ENCODE measurements at places on chromosomes 1 and 21. TPM values are rescaled to one million over a fixed set of nuclear protein-coding genes. Genes with fewer than 3 reads are reported as not detected.

The CASQ2 gene
- total RNA-seq = 1.5 TPM

DNA sequence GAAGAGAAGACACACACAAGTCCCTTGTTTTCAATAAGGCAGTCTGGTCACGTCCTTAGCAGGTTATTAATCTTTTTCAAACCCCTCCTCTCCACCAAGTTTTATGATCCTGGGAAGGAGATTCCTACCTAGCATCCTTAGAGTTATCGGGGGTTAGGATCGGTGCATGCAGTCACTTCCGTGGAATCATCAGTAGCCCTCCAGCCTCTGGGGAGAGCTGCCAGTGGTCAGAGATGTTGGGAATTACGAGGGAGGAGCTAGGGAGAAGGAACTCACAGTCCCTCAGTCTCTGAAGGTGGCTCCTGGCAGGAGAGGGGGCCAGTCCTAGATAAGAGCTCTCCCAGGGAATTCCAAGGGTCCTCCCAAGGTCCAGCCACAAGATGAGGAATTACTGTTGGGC lies 57.7 kb upstream of the ATP5PO start:
- DNase-seq = no peak

The AKR7A3 gene
- total RNA-seq = 4.3 TPM

DNA sequence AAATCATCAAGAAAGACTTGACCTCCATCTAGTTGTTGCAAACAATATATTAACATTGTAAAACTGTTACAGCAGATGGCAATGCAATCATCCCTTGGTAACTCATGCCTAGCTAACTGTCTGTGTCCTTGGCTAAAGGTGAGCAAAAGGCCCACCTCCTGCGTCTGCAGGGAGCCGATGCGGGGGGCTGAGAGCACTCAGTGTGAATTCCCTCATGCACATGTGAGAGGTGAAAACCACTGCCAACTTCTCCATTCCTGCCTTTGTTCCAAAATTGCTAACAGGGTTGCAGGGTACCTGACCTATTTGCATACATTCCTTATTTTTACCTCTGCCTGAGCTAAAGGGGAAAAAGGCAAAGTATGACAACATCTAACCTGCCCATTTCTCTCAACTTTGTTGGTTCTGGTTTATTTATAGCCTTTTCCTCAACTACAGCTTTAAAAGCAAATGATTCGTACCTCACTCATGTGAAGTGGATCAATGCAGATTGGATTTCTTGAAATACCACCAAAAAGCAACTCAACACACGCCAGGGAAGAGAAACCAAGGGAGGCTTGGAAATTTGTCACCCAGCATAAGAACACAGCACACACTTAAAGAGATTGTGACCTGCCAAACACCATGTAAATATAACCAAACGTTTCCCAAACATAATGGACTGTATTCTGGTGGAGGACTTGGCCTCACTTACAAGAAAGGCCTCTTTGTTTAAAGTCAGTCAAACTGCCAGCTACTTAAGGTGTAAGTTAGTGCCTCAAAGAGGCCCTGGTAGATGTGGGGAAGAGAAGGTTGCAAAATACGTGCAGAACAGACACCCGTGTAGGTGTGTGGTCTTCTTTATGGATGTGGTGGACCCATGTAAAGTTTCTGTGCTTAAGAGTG lies 651.0 kb downstream of the SMYD3 start:
- DNase-seq = no peak

The TNFRSF9 gene
- not detected for total RNA-seq

The TTC24 gene
- total RNA-seq = not detected

DNA sequence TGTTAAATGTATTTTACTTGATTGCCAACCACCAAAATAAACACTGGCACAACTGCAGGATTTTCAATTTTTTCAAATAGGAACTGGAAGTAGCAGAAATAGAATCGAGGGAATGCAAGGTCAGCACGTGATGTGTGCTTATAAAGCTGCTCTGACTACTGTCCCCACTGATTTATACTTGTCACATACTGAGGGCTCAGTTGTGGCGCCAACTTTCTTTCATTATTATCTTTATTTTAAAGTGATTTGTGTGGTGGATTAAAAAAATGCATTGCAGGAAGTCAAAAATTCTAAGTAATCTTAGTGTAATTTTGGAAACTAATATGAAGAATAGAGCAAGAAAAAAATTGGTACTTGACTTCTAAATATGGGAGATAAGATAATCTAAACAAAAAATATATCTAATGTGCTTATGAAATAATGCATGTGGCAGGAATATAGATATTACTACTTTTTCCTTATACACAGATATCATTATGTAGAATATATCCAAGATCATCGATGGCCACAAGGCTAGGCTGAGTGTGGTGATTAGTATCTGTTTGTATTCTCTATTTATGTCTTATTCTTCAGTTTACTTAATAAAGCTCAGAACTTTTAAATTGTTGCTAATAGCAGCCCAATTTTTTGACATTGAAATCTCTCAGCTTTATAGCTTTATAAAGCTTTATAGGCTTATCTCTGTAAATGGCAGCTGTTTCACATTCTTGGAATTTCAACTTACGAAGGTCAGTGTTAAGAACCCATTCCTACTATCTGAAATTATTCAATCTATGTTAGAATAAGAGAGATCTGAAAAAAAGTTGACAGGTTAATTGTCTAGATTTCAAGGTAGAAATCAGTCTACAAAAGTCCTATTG lies 404.5 kb upstream of the ADAMTS5 start:
- DNase-seq = no peak

The PUSL1 gene
- total RNA-seq = 34.1 TPM

DNA sequence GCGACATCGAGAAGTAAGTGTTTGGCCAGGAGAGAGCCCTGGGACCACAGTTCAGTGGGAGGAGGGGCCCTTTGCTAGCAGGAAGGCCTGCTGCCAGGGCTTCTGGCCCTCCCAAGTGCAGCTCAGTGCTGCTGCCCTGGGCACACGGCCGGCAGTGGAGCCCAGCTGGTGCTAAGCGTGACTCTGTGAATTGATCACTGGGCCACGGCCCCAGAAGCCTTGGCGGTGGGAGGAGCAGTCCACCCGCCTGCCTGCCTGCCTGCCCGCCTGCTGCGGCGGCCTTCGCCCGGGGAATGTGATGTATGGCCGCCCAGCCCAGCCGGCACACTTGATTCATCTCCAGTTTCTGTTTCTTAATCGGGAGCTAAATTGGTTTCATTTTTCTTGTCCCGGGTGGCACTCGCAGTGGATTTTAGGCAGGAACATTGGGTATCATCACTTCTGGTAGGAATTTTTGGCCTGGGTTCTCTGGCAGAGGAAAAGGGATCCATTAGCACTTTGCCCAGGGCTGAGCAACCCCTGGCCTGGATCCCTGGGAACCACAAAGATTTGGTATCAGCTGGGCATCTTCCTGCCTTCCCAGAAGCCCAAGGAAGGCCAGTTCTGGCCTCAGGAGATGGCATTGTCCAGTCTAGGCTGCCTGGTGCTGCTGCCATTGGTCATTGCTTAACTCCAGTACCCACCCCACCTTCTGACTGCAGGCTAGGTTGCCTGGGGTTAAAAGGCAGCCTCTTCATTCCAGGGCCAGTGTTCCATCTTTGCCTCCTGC lies 28.6 kb downstream of the TMEM53 start:
- DNase-seq = no peak

DNA sequence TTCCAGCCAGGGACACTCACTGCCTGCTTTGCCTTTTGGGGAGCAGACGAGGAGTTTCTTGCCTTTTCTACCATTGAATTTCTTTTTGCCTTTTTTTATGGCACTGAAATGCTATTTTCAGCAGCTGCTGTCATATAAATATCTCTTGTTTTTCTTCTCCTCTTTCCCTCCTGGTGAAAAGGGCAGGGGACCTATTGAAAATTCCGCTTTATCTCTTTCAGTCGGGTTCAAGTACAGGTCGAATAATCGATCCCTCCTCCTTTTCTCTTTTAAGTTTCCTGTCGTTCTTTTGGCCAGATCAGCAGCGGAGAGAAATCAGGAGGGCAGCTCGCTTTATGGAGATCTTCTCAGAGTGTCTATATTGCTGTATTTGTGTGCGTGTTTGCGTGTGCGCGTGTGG lies 67.4 kb upstream of the CASZ1 start:
- DNase-seq = no peak

- no peak for DNase-seq
Measured at GRCh38 chr21:38955495-38955894, 149.8 kb downstream of the ETS2 start.
